ENCODE measurements at places on chromosomes 4 and X.

- no peak for DNase-seq
Observed at GRCh38 chrX:42175843-42176242, 252.5 kb upstream of the CASK start.

GRCh38 chr4:185710487-185710995 is 101.5 kb downstream of the SORBS2 start:
- DNase-seq, result no peak

GRCh38 chr4:61614231-61614630 is 414.1 kb downstream of the ADGRL3 start:
- DNase-seq, result no peak

GRCh38 chr4:168441412-168441811 is 38.9 kb downstream of the DDX60L start:
- peak; percentile 9 for DNase-seq

- no peak for DNase-seq
Observed at GRCh38 chrX:45540181-45540580, 339.5 kb upstream of the DIPK2B start.

DNA sequence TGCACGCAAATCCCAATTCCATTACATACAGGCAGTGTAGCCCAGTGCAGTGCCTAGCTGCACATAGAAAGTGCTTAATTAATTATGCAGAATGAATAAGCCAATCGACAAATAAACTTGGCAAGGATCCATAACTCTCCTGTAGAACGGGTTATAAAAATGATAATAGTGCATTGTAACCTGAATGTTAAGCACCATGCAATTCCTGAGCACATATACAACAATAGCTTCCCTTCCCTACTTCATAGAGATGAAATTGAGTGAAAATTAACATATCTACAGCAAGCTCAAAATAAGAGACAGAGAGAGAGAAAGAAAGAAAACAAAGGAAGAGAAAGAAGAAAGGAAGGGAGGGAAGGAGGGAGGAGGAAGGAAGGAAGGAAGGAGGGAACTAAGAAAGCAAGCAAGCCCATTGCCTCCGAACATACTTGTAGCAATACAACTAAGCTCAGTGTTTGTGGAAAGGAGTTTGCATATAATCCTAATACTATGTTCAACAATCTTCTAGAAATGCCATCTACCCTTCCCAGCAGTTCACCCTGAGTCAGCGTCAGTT is 1074.0 kb upstream of the LCORL start:
- DNase-seq, result no peak

GRCh38 chr4:127229855-127230608 is 402.7 kb upstream of the INTU start:
- no peak for DNase-seq

DNA sequence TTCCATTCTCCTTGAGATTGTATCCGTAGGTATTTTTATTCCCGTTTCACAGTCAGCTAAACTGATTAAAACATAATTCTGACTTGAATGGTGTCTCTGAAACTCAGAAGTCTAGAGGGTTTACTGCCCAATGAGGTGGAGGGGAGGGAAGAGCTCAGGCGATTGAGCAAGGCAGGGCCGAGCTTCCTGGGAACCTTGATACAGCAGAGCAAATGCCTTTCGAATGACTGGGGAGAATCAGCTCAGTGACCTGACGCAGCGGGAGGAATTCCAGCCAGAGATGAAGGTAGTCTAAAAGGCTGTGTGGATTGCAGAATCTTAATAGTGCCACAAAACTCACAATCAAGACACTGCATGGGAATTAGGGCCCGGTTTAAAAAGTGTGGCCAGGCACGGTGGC is 233.6 kb downstream of the EVC2 start:
- DNase-seq, result no peak

DNA sequence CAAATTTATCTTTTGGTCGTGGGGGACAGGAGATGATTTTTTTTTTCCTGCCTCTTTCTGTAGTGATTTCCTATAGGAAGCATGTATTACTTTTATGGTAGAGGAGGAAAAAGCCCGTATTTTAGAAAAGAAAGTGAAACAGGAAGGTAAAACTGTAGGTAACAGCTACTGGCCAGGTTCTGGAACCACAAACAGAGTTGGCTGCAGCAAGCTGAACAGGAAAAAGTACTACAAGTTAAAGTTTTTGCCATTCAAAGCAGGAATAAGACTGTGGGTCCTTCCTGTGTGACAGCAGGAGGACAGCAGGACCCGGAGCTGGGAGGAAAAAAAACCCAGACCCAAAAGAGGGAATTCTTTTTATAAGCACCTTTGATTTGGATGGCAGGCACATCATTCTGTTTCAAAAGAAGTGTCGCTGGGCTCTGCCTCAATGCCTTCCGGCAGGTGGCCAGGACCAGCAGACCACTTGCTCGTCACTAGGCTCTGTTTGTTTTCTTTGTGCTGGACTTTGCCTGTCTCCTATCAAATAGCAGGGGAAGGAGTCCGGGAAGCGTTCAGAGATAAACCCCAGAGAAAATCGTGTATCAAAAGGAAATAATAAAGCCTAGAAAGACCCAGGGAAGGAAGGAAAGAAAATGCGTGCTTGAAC is 277.9 kb downstream of the ADGRA3 start:
- DNase-seq, result no peak

DNA sequence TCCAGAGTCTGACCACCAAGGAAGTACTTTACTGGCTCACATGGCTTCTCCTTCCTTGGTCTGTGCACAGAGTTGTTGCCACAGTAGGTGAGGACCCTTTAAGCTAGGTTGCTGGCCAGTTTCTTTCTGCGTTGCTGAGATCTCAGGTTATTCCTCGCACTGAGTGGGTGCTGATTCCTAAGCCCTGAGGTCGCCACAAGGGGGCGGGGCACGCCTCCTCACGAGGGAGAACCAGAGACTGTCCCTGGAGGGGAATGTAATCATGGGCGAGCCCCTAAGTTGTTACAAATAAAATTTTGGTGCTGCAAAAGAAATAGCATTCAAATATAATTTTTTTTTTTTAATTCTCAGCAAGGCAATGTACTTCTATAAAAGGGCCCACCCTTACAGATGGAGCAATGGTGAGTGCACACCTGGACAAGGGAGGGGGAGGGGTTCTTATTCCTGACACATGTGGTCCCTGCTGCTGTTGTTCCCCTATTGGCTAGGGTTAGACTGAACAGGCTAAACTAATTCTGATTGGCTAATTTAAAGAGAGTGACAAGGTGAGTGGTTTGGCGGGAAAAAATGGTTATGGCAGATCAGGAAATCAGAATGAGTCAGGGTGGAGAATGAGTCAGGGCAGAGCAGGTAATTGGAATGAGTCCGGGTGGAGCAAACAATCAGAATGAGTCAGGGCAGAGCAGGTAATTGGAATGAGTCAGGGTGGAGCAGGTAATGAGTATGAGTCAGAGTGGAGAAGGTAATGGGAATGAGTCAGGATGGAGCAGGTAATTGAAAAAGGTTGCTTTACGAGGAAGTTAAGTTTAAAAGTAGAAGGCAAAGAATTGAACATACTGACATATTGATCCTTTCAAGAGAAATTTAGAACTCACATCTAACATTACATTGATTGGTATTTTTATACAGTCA is 107.5 kb downstream of the VSIG4 start:
- DNase-seq, result no peak

DNA sequence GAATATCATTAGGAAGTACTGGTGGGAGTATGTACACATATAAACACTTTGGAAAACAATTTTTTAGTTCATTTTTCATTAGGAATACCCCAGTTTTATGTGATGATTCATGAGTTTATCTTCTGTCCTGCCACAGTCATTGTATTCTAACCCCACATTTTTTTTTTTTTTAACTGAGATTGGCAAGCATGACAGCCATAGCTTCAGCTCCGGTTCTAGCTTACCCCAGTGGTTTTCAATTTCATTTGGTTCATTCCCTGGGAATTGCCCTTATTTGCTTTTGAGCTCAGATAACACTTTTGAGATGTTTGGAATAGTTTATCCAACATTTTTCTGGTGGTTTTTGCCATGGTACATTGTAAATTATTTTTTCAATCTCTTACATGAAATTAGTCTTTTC is 21.0 kb upstream of the FMR1 start:
- DNase-seq, result no peak

DNA sequence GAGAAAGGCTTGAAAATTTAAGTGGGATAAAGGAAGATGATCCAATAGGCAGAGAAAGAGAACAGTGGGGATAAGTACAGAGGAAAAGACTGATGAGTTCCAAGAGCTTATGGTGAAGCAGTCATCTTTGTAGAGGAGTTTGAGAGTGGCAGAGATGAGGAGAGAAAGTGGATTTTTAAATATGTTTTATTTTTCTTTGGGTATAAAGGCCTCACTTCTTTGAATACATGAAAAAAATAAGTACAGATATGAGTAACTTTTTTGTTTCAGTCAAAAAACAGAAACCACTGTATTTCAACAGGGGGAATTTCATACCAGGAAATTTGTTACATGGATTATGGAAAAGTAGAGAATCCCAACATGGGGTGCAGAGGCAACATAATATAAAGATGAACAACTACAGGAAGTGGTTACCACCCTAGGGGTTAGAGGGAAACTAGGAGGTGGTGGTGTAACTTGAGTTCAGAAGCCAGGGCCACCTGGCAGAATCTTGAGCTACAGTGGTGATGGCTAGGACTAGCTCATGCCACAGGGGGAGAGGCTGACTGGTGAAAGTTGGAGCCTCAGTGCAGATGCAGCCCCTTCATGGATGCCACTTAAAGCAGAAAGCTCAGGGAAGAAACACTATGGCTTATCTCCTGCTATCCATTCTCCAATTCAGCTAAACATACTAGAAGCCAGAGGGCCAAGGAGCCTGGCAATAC is 3.4 kb upstream of the CYBB start:
- no peak for DNase-seq

GRCh38 chrX:22740836-22741235 is 258.9 kb upstream of the DDX53 start:
- DNase-seq, result no peak

- DNase-seq, result no peak
Observed at GRCh38 chrX:45788315-45788714, 587.6 kb upstream of the DIPK2B start.

- peak; percentile 17 for DNase-seq
Observed at GRCh38 chr4:138927072-138927471, 88.5 kb upstream of the NOCT start.

- DNase-seq, result no peak
Observed at GRCh38 chr4:182018691-182019090, 224.5 kb upstream of the TENM3 start.

- DNase-seq, result peak; percentile 69
Observed at GRCh38 chrX:24117258-24117657, 32.3 kb upstream of the ZFX start.

DNA sequence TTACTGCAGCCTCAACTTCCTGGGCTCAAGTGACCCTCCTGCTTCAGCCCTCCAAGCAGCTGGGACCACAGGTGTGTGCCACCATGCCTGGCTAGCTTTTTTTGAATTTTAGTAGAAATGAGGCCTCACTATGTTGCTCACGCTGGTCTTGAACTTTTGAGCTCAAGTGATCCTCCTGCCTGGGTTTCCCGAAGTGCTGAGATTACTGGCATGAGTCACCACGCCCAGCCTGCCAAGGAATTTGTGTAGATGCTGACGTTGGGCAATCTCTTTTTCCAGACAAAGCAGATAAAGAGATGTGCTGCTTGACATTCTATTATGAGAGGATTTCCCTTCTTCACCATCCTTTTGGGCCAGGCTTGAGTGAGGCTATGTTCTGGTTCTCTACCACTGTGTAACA is 254.5 kb upstream of the RPS6KA3 start:
- peak; percentile 24 for DNase-seq

- no peak for DNase-seq
Observed at GRCh38 chr4:56760183-56760582, 61.3 kb downstream of the SPINK2 start.

DNA sequence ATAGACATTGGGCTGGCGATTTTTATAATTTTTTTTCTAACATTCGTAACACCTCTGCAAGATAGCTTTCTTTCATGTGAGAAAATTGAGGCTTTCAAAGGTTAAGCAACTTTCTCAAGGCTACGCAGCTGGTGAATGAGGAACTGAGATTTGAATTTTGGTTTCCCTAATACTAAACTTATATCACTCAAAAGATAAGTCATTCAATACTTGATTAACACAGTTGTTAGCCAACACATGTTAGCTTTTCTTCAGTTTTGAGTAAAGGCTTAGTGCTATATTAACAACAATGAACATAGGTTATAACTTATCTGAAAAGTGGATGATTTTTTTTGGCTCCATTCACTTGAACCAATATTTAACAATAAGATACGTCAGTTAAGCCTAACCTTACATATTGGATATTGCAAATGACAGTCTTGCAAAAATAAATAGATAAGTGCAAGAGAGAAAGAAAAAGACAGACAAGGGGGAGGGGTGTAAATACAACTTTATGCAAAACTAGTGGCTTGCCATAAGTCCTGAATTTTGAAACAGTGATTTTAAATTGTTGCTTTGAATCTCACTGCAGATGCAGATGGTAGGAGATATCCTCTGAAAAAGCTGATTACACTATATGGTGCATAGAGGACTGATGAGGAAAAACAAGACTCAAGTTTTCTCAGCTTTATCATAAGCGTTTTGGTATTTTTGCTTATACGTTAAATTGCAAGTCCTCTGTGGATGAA is 11.1 kb upstream of the GPM6A start:
- DNase-seq, result no peak

DNA sequence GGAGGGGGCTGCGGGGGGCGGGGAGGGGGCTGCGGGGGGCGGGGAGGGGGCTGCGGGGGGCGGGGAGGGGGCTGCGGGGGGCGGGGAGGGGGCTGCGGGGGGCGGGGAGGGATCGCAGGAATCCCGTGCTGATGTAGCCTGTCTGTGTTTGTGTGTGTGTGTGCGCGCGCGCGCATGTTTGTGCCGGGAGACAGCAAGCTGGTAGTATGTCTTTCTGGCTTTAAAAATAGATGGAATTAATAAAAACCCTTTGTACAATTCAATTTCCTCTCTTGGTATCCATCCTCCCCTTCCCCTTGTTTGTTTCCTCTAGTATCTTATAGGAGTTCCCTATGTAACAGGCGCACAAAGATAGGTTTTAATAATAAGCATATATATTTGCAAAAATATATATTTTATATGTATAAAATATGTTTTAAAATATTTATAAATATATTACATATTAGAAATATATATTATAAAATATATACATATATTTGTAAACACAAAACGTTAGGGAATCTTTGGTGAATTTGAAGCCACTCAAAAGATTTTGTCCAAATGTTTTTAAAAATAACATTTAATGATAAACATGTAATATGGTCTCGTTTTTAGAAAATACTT is 782 bp downstream of the ARHGAP24 start:
- peak; percentile 24 for DNase-seq

GRCh38 chr4:32112891-32113290 is 1392.7 kb downstream of the PCDH7 start:
- DNase-seq, result no peak

- no peak for DNase-seq
Observed at GRCh38 chr4:7908668-7909067, 31.0 kb downstream of the AFAP1 start.

- no peak for DNase-seq
Observed at GRCh38 chrX:133399411-133399810, 15.9 kb downstream of the GPC4 start.

DNA sequence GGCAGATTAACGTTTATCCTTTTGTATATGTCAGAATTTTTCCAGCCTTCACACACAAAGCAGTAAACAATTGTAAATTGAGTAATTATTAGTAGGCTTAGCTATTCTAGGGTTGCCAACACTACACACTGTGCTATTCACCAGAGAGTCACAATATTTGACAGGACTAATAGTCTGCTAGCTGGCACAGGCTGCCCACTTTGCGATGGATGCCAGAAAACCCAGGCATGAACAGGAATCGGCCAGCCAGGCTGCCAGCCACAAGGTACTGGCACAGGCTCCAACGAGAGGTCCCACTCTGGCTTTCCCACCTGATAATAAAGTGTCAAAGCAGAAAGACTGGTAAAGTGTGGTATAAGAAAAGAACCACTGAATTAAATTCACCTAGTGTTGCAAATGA is 94.8 kb downstream of the TET2 start:
- no peak for DNase-seq

GRCh38 chr4:73753215-73753614 is 12.8 kb downstream of the CXCL8 start:
- DNase-seq, result no peak
